Spleen (tissue), 13 donors: ENCODE measurements at places on chromosomes 12 and 14. TPM values are rescaled to one million over a fixed set of nuclear protein-coding genes. Genes with fewer than 3 reads are reported as not detected.

- no peak for DNase-seq
Measured at GRCh38 chr12:115763982-115764621, 513.4 kb downstream of the MED13L start.

- no peak for DNase-seq
Measured at GRCh38 chr12:98645572-98646067, 530 bp downstream of the APAF1 start.

DNA sequence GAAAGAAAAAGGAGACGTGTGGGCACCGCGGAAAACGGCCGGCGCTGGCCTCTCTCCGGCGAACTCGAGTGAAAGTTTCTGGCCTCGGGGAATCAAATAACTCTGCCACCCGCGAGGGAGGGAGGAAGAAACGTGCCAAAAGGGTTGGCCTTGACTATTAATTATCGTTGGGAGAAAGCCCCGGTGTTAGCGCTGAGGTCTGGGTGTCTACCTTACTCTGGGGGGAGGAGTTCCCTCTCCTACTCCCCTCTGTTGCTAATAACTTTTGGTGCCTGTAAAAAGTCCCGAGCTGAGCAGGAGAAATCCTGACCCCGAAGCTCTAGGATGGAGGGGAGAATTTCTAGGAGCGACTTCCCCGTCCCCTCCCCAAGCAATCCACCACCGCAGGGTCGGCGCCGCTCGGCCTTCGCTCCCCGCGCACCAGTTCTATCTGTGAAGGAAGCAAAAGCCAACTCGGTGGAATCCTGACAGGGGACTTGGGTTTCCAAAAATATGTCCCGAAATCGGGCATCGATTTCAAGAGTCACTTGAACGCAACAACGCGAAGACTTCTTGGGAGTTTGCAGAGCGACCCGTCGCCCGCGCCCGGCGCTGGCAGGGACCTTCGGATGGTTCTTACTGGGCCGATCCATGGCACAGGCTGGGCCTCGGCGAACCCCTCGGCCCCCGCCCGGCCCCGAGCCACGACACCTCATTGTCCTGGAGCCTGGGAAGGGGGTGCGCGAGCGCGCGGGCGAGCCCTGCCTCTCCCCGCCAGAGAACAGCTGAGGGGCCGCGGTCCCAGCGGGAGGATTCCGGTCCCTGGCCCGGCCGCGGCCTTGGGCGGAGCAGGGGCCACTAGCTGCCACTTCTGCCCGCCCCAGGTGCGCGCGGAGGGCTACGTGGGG lies 1.7 kb downstream of the OTX2 start:
- no peak for DNase-seq

DNA sequence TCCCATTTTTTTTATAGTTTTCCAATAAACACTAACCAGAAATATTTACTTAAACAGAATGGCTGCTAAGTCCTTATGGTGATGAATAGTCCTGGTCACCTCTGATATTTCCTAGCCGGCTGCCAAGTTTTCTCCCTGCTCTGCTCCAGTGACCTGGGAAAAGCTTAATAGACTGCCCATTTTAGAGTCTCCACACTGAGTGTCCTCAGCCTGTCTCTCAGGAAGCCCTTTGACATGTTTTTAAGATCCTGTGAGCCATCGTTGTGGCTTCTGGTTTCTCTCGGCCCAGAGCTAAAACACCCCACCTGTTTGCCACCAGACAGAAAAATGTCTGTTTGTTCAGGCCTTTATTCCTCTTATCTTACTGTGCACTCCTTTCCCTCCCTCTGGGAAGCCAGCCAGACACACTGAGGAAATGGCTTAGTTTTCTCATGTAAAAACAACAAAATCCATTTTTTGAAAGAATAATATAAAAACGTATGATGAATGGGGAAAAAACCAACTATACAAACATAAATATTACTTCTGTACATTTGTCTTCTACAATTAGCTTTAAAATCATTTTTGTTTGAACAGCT lies 25.4 kb upstream of the ALDH2 start:
- DNase-seq: no peak

DNA sequence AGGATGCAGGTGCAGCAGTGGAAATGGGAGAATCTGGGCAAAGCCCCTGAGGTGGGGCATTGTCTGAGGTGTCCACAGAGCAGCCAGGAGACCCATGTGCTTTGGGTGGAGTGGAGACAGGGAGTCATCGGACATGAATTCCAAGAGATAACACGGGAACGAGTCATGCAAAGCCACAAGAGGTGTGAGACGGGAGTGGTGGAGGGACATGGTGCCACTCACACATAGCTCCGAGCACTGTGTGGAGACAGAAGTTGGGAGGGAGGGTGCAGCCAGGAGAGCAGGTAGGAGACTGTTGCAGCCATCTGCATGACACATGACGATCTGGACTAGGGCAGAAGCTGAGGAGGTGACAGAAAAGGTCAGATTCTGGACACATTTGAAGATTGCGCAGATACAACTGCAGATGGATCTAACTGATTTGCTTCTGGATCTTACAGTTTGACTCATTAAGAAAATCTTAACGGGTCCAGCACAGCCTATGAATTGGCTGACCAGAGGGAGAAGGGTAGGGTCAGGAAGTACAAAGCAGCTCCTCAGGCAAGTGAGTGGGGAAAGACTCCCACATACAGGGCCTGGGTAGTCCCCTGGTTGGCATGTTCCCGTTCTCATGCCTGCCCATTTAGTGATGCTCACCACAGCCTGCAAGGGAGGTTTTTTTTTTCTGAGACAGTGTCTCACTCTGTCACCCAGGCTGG lies 379.8 kb downstream of the FUT8 start:
- no peak for DNase-seq

CD163 gene
- total RNA-seq: 587 TPM

APPL2 gene
- 46.7 TPM for total RNA-seq

MANSC4 gene
- total RNA-seq: not detected

LYSET gene
- 11.6 TPM for total RNA-seq

- no peak for DNase-seq
Measured at GRCh38 chr12:40464121-40464520, 228.1 kb upstream of the CNTN1 start.

FOXN4 gene
- not detected for total RNA-seq

DNA sequence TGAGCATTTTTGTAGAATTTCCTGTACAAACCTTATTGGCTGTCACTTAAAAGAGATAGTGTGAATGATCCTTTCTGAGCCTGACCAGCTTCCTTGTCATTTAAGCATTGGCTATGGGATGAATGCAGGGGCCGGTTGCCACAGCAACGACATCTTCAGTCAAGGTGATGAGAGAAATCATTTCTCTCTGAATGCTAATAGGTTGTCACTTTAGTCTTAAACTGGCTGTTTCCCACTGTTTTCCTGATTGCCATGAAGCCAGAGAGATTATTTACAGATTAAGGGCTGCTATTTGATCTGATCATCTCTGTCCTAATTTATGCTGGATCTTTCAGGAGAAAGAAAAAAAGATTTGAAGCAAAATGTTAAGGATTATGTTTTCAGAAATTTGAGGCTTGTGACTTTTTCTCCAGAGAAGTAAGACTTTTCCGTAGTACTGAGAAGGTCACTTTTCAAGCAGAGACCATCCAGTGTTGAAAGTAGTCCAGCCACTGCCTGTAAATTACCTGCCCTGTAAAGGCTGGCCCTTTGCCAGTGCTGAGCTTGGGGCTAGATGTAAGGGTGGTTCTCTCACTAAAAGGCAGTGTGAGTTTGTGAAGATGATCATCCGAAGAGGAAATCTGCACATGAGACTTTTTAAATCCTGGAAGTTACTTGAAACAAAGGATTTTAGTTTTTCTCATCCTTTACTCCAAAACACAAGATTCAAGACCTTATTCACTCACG lies 235.6 kb downstream of the DACT1 start:
- no peak for DNase-seq
